ENCODE measurements at places on chromosomes 2 and 18. TPM values are rescaled to one million over a fixed set of nuclear protein-coding genes. Genes with fewer than 3 reads are reported as not detected.
A peak's percentile ranks its signal among the peaks of the same experiment; 100 is the strongest.

DNA sequence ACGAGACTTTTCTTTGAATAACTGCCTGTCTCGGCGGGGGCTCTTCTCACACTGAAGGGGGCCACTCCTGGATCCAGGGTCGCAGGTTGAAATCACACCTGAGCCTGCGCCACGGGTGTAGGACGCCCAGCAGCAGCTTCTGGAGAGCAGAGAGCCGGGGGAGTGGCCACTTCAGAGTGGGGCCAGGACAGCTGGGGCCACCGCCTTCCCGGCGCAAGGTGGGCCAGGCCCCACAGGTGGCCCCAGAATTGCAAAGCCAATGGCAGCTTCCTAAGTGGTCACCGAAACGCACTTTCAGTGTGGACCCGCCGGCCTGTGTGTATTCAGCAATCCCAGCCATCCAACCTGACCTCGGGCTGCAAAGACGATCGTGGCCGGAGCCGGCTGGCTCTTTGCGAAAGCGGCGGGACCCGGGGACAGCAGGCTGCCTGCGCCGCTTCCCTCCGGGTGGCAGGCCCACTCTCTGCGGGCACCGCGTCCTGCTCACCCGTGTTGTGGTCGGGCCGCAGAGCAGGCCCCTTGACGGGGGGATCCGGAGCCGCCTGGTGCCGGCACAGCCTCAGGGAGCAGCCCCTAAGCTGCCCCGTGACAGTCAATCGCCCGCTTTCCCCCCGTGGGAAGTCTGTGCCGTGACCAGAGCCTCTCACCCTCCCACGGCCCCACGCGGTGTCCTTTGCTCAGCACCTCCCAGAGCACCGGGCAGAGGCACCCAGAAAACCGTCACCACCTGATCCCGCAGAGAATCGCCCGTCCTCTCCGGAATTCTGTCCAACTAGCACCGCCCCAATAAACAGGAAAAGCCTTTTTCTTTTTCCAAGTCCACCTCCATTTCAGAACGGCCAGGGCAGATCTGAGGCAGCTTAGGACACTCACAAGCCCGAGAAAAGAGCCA is 144.7 kb downstream of the ZNF516 start:
- H3K27me3 ChIP-seq = no peaks in the 10 kb centered on the region
- H3K4me3 ChIP-seq = no peak overlapping the region
- no peak for DNase-seq
- no peaks in the 10 kb centered on the region for H3K36me3 ChIP-seq
- H3K4me1 ChIP-seq = peaks cover 6% of the 10 kb centered on the region
- H3K27ac ChIP-seq = no peak overlapping the region

GRCh38 chr18:63207143-63207790 is 112.3 kb downstream of the BCL2 start:
- H3K27ac ChIP-seq = peak overlapping the region; percentile 61
- no peaks in the 10 kb centered on the region for H3K27me3 ChIP-seq
- H3K4me1 ChIP-seq = peaks cover 9% of the 10 kb centered on the region
- DNase-seq = peak; percentile 62
- H3K4me3 ChIP-seq = peak overlapping the region; percentile 10

The SCN3A gene
- total RNA-seq = 0.40 TPM

DNA sequence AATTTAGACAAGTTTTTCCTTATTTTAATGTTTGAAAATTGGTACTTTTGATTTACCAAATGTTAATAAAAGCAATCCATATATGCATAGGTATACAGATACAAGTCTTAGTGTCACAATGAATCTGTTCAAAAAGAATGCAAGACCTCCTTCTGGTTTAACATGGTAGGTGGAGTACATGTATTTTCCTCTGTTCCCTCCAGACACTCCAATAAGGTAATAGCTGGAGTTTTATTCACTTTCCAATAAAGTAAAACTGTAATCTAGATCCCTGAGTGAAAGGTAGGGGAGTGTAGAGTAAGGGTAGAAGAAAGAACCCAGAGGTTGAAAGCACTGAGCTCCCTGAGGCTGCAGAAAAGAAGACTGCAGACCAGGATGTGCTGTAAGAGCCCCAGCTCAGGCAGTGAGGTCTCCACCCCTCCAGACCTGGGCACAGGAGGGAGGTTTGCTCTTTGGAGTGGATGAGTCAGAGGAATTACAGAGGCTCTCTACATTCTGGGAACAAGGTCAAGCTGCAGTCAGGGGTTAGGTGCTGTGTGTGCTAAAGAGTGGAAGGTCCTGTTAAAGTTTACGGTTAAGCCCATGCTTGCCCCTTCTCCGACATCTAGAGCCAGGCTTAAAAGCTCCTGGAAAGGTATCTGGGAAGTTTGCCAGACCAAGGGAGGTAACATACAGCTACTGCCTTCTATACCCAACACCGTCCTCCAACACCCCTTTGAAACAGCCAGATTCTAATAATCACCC is 27.6 kb upstream of the STAT1 start:
- DNase-seq = peak; percentile 42
- no peak overlapping the region for H3K27ac ChIP-seq
- H3K27me3 ChIP-seq = no peaks in the 10 kb centered on the region

The SCN2A gene
- 0.05 TPM for total RNA-seq

The FBXO41 gene
- 2.5 TPM for total RNA-seq

All from colonic mucosa (tissue), 4 donors.